Retinal pigment epithelial cell (primary cell): ENCODE measurements at places on chromosomes 5 and 9.

GRCh38 chr9:69393425-69393824, 68.4 kb downstream of the ENTREP1 start:
- DNase-seq: no peak

DNA sequence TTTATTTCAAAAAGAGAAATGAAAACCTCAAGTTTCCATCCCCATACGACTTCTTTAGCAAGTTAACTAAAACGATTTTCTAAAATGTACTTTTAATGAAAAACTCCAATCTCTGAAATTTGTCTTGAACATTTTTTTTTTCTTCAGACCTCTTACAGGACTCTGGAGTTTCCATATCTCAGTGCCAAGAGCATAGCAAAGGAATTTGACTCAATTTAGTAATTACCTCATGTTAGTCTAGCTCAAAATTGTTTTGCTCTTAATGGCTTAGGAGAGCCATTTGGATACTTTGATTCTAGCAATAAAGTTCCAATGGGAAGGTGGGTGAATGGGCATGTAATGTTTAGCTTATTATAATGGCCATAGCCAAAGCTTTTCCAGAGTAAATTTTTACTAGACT, 26.0 kb upstream of the SPATA31D4 start:
- DNase-seq: no peak

- DNase-seq: no peak
These were observed 175.1 kb downstream of the DOCK8 start for GRCh38 chr9:389758-390157.

- no peak for DNase-seq
These were observed 50.9 kb downstream of the ZNF474 start for GRCh38 chr5:122180146-122180712.

DNA sequence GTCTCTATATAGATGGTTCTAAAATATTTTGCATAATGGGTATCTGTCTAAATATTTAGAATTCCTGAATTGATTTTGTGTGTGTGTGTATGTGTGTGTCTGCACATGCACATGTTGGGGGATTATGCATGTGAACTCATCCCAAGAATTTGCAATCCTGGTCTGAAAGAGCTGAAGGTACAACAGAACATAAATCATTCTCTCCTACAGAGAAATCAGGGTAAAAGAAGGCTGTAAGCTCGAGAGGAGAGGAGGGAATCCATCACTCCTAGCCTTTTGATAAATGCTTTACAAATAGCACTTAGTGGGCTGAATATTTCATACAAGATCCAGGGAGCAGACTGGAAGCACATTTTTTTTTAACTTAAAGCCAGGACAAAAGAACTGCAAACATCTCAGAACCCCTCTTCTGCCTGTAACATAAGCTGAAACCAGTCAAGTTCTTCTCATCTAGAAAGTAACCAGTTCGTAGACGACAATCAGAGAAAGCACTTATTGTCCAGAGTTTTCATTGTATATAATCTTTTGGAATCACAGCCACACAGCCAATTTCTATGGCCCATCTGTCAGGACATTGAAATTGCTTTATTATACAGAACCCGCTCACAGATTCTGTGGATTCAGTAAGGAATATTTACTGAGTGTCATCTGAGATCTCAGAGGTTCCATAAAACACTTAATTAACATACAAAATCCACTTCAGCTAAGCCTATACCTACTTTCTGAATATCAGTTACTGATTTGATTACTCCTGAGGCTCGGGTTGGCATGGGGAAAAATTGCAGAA, 541.4 kb upstream of the ZNF462 start:
- DNase-seq: no peak

DNA sequence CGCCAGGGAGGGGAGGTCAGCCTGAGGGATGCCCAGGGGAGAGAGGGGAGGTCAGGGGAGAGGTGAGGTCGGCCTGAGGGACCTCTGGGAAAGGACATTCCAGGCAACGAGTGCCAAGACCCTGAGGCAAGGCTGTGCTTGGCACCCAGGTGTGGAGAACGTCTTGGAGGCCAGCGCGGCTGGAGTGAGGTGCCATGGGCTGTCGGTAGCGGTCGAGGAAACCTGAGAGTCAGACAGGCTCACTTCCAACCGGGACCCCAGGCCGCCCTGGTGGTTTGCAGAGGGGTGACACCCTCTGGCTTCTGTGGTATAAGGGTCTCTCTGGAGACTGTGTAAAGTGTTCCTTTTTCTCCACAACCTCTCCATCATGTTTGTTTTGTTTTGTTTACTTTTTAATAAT, 82.9 kb downstream of the CACNA1B start:
- no peak for DNase-seq

GRCh38 chr5:14718778-14719177, 54.3 kb downstream of the OTULIN start:
- no peak for DNase-seq

- DNase-seq: no peak
These were observed 25.2 kb downstream of the RIGI start for GRCh38 chr9:32500768-32501167.

GRCh38 chr5:172503925-172504700, 49.8 kb upstream of the SH3PXD2B start:
- DNase-seq: no peak

- no peak for DNase-seq
These were observed 2.8 kb downstream of the CKS2 start for GRCh38 chr9:89313842-89314241.

DNA sequence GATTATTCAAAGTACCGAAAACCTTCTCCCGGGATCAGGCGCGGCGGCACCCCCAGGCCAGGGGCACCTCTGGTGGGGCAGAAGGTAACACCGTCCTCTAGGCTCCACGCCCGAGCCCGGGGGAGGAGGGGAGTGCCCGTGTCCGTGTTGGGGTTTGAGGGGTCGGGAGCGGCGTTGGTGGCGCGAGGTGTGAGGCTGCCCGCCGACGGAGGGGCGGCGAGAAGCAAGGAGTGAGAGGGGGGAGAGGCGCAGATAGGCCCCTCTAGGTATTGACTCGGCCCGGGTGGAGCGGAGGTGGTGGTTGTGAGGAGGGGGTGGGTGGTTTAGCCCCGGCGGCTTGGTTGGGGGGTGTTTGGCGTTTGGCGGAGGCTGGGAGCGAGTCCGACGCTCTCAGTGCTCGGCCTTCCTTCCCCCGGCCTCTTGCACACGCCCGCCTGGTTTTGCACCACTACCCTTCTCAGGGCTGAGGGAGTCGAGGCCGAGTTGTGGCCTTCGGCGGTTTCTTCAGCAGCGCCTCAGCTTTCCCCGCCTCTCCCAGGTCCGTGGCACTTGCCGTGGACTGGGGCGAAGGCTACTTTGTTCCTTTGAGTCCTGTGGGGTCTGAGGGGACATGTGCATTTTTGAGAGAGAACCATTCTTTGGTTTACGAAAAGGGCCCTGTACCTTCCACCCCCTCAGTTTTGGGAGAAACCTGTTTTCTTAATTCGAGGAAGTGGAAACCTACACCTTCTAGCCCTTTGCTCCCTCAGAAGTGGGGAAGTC, 450 bp downstream of the GPBP1 start:
- no peak for DNase-seq
